ENCODE measurements at places on chromosomes 11 and 22.
A peak's percentile ranks its signal among the peaks of the same experiment; 100 is the strongest.

DNA sequence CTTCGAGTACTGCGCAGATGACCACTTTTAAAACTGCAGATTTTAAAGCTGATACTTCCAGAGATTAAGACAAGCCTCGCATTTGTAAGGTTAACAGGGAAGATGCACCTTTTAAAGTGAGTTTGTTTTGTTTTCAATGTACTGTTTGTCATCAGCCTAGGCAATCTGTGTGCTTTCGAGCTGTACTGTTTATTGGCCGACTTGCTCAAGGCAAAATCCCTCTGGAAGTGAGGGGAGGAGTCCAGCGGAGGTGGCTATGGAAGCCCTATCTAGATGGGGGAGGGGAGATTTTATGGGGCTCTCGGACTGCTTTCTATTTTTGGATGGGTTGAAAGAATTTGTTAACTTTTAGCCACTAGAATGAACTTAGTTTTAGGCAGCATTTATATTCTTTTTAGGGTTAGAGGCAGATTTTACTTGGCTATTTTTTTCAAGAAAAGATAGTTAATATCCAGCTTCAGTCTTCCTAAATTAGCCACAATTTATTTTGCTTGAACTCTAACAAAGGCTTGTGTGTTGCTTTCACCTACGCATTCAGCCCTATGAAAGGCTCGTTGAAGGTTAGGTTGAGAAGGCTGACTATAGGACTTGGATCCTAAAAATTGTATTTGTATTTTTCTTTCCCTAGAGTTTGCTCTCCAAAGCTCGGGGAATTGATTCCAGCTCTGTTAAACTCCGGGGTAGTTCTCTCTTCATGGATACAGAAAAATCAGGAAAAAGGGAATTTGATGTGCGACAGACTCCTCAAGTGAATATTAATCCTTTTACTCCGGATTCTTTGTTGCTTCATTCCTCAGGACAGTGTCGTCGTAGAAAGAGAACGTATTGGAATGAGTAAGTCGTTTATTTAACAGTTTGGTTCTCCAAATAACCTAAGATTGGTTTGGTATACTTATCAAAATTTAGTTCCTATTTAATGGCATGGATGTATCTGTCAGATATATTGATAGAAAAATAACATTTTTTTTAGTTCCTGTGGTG lies 2.1 kb downstream of the WEE1 start:
- peaks cover 2% of the 10 kb centered on the region for H3K4me1 ChIP-seq
- H3K4me3 ChIP-seq = peak overlapping the region; percentile 85
- no peak for DNase-seq
- no peaks in the 10 kb centered on the region for H3K27me3 ChIP-seq
- H3K36me3 ChIP-seq = no peaks in the 10 kb centered on the region
- H3K27ac ChIP-seq = peak overlapping the region; percentile 96

- H3K4me1 ChIP-seq = no peaks in the 10 kb centered on the region
- no peak for DNase-seq
- H3K27ac ChIP-seq = no peak overlapping the region
These were observed 13.5 kb upstream of the MTMR2 start for GRCh38 chr11:95937358-95937757.

DNA sequence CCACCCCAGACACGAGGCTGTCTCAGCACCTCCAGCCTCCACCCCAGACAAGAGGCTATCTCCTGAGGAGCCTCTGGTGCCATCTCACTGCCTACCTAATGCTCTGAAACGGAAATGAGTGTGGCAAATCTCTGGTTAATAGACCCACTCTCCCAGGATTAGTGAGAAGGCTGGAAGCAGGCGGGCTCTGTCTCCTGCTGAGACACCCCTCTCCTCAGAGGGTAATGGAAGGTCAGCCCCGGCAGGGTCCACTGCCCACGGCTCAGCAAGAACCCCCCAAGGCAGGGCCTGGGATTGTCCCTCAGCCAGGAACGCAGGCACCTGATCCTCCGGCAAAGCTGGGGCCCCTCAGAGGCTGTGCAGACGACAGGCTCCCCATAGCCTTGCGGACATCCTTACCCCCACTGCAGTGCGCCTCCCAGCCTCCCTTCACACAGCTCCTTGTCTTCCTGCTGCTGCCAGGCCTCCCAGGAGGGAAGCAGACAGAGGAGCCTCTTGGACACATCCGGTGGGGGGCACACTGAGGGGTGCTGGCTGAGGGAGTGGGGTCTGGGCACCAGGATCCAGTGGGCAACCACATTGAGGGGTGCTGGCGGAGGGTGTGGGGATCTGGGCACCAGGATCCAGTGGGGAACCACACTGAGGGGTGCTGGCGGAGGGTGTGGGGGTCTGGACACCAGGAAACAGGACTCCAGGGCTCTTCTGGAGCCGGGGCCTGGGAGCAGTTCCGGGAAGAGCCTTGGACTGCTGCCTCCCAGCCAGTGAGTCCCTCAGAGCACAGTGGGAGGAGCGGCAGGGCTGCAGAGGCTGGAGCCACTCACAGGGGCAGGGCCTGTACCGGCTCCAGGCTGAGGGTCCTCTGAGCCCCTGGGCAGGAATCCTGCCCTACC lies 13.1 kb downstream of the CHID1 start:
- H3K4me3 ChIP-seq = no peak overlapping the region
- no peaks in the 10 kb centered on the region for H3K27me3 ChIP-seq
- no peak overlapping the region for H3K27ac ChIP-seq
- no peak for DNase-seq
- peaks cover 29% of the 10 kb centered on the region for H3K36me3 ChIP-seq

DNA sequence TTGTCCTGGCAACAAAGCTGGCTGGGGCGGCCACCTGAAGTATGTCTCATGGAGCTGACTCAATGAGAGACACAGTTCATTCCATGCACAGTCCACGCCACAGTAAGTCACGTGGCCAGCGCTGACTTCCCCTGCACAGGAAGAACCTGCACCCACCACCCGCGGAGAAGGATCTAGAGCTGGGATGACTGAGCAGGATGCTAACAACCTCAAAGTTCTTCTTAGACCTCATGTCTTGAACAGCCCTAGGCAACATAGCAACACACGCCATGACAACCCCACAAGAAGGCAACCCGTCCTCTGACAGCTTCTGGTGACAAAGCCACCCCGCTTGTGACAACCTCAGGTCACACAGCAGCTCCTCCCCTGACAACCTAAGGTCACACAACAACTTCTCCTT lies 76.9 kb upstream of the B3GAT1 start:
- H3K4me3 ChIP-seq = no peak overlapping the region
- H3K27me3 ChIP-seq = no peaks in the 10 kb centered on the region
- no peaks in the 10 kb centered on the region for H3K36me3 ChIP-seq
- no peak for DNase-seq

DNA sequence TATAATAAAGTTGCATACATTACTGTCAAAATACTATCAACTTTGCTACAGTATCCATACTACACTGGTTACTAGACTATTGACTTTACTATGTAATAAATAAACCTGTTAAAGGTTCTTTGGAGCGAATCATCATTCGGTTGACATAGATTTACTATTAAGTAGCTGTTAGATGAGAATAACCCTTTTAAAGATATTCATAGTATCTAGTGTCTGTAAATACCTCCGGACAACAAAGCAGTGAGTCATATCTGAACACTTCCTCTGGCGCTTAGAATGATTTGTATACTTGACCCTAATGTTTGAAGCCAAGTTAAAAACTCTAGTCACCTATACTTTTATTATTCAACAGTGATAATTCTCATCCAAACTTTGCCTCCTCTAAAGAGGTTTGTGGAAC lies 84.7 kb downstream of the MSANTD4 start:
- H3K4me1 ChIP-seq = no peaks in the 10 kb centered on the region
- H3K27me3 ChIP-seq = no peaks in the 10 kb centered on the region
- DNase-seq = no peak
- H3K4me3 ChIP-seq = no peak overlapping the region
- H3K36me3 ChIP-seq = no peaks in the 10 kb centered on the region
- no peak overlapping the region for H3K27ac ChIP-seq

GRCh38 chr22:25680956-25681355 lies 61.0 kb upstream of the MYO18B start:
- H3K27ac ChIP-seq = no peak overlapping the region
- no peak for DNase-seq
- H3K36me3 ChIP-seq = no peaks in the 10 kb centered on the region
- no peaks in the 10 kb centered on the region for H3K4me1 ChIP-seq
- H3K27me3 ChIP-seq = no peaks in the 10 kb centered on the region

DNA sequence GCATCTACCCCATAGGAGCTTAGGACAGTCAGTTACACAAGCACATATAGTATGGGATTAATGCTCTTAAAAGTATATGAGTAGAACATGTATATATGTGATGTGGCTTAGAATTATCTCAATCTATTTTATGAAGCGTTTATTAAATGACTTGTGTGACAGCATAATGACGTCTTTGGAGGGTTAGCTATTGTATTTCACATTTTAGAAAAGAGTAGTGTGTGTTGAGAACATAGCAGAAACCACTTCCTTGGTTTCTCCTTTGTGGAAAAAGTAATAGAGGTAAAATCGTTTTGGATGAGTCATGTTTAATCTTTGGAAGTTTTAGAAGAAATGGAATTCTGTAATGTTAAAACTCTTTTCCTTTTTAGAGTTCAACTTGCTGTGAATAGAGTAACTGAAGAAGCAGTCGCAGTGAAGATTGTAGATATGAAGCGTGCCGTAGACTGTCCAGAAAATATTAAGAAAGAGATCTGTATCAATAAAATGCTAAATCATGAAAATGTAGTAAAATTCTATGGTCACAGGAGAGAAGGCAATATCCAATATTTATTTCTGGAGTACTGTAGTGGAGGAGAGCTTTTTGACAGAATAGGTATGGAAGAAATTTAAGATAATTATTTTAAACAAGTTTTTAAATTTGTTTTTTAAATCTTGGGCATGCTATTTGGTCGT lies 2.4 kb downstream of the CHEK1 start:
- no peak overlapping the region for H3K4me3 ChIP-seq
- no peak for DNase-seq
- H3K27me3 ChIP-seq = no peaks in the 10 kb centered on the region
- H3K27ac ChIP-seq = no peak overlapping the region

DNA sequence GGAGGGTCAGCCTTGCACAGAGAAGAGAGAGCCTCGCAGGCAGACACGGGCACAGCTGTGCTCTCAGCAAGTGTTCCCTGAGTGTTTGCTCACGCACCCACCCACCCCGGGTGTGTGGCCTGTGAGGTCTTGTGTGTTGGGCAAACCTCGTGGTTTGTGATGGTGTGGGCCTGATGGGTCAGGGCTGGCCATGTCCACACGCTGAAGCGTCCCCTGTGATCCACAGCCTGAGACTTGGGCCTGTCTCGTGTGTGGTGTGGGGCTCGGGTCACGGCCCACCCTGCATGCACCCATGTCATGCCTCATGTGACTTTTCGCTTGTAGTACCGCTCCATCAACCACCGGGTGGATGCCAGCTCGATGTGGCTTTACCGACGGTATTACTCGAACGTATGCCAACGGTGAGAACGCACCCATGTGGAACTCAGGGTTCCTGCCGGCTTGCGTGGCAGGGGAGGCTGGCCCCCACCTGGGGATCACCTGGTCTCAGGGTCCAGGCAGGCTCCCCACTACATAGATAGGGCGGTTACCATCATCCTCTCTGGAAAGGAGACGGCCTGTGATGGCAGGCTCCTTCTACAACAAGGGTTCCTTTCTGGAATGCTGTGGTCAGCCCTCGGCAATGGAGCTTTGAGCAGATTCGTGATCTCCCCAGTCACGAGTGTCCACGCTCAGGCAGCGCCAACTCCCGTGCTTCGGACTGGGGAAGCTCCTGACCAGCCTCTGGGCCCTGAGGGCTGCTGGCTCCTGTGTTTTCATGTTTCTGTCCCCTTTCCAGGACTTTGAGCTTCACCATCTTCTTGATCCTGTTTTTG lies 5.9 kb downstream of the TPCN2 start:
- DNase-seq = no peak
- H3K27ac ChIP-seq = no peak overlapping the region
- no peak overlapping the region for H3K4me3 ChIP-seq
- peaks cover 16% of the 10 kb centered on the region for H3K36me3 ChIP-seq

GRCh38 chr11:43580735-43581369 lies 99.7 kb upstream of the HSD17B12 start:
- no peak overlapping the region for H3K27ac ChIP-seq
- peaks cover 15% of the 10 kb centered on the region for H3K27me3 ChIP-seq
- H3K4me3 ChIP-seq = peak overlapping the region; percentile 53
- no peaks in the 10 kb centered on the region for H3K36me3 ChIP-seq

DNA sequence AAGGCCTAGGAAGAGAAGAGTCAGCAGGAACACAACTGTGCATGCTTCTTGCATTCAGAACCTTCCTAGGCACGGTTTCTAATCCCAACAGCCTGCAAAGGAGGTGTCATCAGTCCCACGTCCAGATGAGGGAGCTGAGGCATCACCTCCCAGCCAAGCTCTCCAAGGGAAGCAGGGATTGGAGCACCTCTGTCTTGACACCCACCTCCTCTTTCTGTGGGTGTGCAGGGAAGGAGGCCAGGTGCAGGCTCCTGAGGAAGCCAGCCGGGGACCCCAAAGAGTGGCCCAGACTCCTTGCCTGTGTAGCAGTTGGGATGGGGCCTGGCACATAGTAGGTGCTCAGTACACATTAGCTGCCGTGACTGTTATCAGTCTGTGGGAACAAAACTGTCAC lies 2.0 kb downstream of the PNPLA5 start:
- H3K27me3 ChIP-seq = no peaks in the 10 kb centered on the region
- H3K27ac ChIP-seq = no peak overlapping the region
- no peak overlapping the region for H3K4me3 ChIP-seq
- DNase-seq = no peak
- no peaks in the 10 kb centered on the region for H3K4me1 ChIP-seq

DNA sequence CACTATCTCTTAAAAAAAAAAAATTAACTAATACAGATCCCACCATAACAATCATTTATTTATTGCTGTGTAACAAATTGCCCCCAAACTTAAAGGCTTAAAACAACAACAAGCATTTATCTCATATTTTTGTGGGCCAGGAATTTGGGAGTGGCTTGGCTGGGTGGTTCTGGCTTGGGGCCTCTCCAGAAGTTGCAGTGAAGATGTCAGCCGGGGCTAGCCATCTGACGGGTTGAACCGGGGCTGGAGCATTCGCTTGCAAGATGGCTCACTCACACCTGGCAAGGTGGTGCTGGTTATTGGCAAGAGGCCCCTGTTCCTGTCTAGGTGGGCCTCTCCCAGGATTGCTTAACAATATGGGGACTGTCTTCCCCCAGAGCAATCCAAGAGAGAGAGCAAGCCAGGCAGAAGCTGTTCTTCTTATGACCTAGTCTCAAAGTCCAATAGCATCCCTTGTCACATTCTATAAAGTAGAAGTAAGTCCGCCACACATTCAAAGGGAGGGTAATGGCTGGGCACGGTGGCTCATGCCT lies 29.5 kb downstream of the ACO2 start:
- H3K4me1 ChIP-seq = no peaks in the 10 kb centered on the region
- no peak for DNase-seq
- no peak overlapping the region for H3K27ac ChIP-seq
- peaks cover 11% of the 10 kb centered on the region for H3K36me3 ChIP-seq
- no peaks in the 10 kb centered on the region for H3K27me3 ChIP-seq
- H3K4me3 ChIP-seq = no peak overlapping the region
